ENCODE measurements at places on chromosomes 5 and 9.

- DNase-seq = no peak
These were observed 43.2 kb upstream of the NKX2-5 start for GRCh38 chr5:173278172-173278571.

- DNase-seq = no peak
These were observed 11.2 kb downstream of the AGXT2 start for GRCh38 chr5:35036536-35036935.

DNA sequence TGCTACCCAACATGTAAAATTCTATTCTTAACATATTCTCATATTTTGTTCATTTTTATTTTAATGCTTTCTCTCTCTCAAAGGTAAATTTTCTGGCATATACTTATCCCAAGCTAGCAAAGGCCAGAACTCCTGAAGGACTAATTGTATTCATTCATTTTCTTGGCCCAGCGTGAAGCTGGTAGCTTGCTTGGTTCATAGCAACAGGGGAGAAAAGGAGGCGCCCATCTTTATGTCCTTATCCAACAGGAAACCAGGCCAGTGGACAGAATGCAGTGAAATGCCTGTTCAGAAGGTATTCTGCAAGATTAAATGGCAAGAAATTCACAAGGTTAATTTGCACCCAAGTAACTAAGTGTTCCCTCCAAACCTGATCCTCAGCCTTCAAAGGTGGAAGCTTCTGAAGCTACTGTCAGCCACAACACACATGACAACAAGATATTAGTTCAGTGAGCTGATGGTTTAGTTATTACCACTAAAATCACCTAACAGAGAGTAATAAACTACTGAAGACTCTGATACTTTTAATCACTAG lies 5.6 kb downstream of the EFNA5 start:
- no peak for DNase-seq

- DNase-seq = no peak
These were observed 42.9 kb downstream of the WNK2 start for GRCh38 chr9:93226819-93227218.

DNA sequence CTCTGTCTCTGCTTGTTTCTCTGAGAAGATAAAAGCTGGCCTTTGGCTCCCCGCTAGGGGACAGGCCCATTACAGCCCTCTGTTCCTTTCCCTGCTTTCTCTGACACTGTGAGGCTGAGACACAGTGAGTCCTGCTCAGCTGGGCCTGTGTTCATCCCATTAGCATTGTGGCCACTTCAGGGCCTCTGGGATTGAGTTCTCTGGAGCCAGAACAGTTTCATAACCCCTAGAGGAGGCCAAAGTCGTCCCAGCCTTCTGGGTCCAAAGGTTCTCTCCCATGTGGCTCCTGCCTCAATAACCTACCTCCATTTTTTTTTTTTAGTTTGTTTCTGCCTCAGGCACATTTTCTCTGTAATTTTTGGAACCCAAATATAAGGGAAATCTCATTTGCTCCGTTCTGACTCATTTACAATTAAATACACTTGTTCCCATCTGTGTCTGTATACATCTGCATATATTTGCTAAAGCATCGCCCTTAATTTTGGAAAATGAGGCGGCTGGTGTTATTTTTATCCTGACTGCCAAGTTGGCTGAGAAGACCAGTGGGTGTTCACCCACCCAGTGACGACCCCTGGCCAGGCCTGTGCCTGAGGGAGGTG lies 27.3 kb upstream of the CTNNA1 start:
- DNase-seq = no peak

DNA sequence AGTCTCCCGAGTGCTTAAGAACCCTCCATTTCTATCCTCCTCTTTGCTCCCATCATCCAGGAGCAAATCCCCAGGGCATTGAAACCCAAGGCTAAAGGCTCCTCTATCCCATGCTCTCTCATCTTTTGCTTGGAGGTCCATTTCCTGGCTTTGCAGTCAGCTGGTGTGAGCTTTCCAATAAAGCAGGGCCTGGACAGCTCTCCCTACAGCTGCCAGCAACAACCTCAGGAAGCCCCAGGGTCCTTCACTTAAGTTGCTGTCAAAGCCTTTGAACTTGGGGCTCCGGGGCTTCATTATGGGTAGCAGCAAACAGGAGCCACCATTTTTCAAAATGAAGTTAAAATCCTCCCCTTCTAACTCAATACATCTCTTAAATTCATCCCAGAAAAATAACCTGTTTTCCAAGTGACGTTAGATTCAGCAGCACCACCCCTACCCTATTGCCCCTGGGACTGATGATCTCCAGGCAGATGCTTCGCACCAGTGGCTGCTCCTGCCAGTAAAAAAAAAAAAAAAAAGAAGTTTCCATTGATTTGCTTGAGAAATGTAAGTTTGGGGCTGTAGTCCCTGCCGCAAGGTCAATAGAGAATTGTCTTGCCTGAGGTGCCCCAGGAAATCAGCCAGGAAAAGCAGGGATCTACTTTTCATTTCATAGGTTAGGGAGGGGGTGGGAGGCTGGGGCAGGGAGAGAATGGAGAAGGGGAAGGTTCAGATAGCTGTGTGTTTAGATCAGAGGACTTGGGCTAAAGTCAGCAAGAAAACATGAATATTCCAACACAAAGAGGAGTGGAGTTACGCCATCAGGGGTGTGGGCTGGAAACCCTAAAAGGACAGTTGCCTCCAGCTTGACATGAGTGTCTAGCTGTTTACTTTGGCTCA lies 83.8 kb upstream of the IL6ST start:
- DNase-seq = no peak
